ENCODE measurements at places on chromosomes 1 and 21.
A peak's percentile ranks its signal among the peaks of the same experiment; 100 is the strongest.

GRCh38 chr1:152182944-152183361 lies 23.9 kb upstream of the RPTN start:
- peak; percentile 65 for DNase-seq

DNA sequence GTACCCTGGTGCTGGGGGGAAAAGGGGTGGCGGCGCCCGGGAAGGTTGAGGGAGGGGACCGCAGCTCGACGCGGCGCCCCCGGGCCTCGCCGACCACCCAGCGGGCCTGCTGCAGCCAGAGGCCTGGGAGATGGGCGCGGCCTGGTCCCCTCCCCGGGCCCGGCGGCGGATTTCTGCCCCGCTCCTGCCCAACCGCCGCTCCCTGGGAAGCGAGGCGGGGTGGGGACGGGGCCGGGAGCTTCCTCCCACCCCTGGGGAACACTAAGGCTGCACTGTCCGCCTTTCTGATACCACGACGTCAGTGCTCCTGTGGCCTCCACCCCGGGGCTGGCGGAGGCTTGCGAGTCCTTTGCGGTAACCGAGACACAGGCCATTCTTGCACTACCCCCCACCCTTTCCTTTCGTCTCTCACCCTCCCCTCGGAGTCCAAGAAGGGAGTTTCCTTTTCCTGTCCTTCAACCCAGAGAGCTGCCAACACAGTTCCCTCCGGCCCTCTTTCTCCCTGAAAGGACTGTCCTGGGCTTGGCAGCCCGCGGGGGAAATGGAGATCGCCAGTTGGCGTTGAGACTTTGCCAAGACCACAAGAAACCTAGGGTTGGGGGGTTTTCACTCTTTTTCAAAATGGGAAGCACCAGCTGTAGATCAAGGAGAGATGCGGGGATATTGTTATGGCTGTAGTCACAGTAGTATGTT lies 742 bp downstream of the SH3GLB1 start:
- peak; percentile 57 for DNase-seq

- peak; percentile 66 for DNase-seq
These were observed 99.7 kb downstream of the NFIA start for GRCh38 chr1:61182049-61182448.

DNA sequence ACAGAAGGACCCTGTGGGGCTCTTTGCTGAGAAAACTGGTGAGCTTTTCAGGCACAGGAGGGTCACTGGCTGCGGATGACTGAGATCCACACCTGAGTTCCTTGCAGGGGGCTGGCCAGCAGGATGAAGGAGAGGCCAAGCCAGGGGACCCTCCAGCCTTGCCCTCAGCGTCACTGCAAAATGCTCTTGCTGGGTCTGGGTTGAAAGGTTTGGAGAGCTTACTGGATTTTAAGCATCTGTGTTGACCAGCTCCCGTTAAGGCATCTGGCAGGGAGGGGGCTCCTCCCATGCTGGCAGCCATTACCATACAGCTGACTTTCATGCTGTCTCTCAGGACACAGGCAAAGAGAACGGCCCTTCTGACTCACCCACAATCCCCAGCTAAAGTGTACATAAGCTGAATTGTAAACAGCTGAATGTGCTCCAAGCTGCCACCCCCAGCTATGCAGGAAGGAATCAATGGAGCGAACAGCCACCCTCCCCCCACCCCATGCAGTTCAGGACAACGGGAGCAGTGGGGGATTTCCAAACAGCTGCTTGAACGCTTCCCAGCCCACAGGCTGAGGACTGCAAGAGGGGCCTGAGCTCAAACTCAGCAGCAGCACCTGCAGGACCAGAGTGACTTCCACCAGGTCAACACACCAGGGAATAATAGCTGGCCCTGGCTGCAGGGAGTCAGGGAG lies 21.3 kb upstream of the A3GALT2 start:
- peak; percentile 97 for DNase-seq

GRCh38 chr1:206488466-206488865 lies 18.2 kb downstream of the IKBKE start:
- DNase-seq = no peak

DNA sequence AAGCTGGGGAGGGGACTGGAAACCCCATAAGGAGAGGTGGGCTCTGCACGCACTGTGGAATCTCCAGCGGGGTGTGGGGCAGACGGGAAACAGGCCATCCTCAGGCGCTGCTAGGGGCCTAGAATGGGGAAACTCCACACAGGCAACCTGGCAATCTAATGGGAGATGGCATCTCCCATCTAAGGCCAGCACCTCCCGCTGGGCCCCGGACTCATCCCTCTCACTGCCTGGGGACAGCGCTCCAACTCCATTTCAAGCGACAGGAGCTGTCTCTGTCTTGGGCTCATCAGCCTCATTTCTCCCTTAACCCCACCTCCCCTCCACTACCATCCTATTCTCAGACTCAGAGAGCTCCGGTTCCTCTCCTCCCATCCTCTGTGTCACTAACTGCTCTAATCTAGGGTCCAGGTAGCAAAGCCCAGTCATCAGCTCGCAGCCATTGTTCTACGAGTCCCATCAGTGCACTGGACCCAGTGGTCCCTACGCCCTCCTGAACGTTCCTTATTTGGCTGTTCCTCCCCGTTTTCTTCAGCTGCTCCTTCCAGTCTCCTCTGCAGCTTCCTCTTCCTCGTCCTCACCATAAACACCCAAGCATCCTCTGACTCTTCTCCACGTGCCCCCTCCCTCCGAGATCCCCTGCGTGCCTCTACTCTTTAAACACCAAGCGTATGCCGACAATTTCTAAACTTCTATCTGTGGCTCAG lies 93.4 kb upstream of the CASZ1 start:
- no peak for DNase-seq

- DNase-seq = peak; percentile 52
These were observed 16.9 kb downstream of the NPHP4 start for GRCh38 chr1:5975133-5975880.

GRCh38 chr21:33940881-33941245 lies 25.3 kb upstream of the ATP5PO start:
- peak; percentile 47 for DNase-seq

GRCh38 chr1:162091681-162092524 lies 22.4 kb downstream of the NOS1AP start:
- no peak for DNase-seq

GRCh38 chr1:36251794-36252481 lies 27.7 kb downstream of the THRAP3 start:
- DNase-seq = no peak

DNA sequence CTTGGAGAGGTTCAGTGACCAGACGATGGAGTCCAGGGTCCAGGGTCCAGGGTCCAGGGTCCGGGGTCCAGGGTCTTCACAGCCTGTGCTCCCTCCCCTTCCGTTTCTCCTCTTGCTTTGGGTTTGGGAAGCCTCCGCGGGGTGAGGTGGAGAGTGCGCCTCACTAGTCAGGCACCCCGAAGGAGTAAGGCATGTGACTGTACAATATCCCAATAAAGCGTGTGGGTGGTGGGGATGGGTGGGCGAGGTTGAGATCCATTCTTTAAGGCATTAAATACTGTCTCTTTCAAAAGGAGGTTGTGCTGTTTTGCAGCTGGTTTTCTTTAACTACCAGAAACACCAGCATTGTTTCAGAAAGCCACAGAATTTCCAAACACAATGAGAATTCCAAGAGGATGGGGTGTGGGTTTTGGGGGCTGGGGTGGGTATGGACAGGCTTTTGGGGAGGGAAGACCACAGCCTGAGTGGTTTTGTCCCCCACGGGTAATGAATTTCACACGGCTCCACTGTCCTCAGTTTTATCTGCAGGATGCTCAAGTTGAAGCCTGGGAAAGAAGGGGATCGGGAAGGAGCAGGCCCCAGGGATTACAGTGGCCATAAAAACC lies 65.7 kb downstream of the KIF26B start:
- DNase-seq = peak; percentile 16

GRCh38 chr1:183244466-183244865 lies 58.4 kb downstream of the LAMC2 start:
- DNase-seq = peak; percentile 94

- no peak for DNase-seq
These were observed 255.5 kb downstream of the CTH start for GRCh38 chr1:70666381-70667140.

- DNase-seq = no peak
These were observed 171.3 kb upstream of the USP24 start for GRCh38 chr1:55386456-55386855.

DNA sequence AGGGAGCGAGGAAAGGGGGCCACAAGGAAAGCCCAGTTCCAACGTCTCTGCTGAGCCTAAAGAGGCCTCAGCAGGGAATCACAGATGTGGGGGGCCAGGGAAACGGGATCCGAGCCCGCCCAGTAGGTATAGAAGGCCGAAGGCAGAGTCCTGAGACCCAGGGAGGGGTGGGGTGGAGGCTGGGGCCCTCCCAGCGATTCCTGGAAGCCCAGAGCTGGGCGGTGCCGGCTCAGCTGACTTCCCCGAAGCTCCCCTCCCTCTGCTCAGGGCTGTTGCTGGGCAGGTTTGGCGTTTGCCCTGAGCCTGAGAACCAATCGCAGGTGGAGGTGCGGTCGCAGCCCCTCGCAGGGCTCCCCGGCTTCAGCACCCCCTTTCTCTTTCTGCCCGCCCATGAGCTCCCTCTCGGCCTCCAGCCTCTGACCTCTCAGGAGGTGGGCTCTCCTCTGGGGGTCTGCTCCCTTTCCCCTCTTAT lies 12.8 kb downstream of the ADAMTSL4 start:
- peak; percentile 93 for DNase-seq

DNA sequence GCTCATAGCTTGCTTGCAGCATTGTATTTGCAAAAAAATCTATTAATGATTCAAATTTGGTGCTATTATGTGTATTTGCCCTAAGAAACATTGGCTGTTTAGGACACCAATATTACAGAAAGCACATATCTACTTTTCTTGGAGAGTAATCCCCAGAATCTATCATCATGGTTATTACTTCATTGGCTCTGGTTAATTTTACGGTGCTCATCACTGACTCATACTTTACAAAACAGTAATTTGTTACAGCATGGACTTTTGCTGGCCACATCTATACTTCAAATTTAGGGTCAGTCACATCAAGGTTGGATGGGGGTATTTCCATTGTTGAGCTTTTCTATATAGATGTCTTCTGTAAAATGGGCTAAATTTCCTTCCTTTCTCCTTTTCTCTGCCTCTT lies 45.7 kb downstream of the SH3GLB1 start:
- no peak for DNase-seq

- peak; percentile 13 for DNase-seq
These were observed 91.9 kb downstream of the KCNT2 start for GRCh38 chr1:196516373-196516772.

- no peak for DNase-seq
These were observed 15.7 kb upstream of the NRIP1 start for GRCh38 chr21:15080526-15080925.

- peak; percentile 5 for DNase-seq
These were observed 108.0 kb downstream of the TNNI3K start for GRCh38 chr1:74343216-74343615.

DNA sequence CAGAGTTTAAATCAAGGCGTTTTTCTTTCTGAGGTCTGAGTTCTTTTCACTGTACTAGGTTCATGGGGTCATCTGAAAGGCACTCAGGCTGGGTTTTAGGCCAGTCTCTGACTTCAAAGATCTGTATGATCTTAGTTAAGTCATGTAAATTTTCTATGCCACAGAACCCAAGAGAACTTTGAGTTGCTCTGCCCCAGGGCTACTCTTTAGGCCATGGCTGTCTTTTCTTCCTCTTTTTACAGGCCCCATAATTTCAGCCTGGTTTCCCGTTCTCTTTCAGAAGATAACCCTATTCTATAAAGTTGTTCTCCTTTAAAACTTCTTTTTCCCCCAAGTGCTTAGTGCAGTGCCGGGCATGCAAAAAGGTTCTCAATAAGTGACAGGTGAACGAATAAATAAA lies 26.1 kb downstream of the METTL13 start:
- no peak for DNase-seq

DNA sequence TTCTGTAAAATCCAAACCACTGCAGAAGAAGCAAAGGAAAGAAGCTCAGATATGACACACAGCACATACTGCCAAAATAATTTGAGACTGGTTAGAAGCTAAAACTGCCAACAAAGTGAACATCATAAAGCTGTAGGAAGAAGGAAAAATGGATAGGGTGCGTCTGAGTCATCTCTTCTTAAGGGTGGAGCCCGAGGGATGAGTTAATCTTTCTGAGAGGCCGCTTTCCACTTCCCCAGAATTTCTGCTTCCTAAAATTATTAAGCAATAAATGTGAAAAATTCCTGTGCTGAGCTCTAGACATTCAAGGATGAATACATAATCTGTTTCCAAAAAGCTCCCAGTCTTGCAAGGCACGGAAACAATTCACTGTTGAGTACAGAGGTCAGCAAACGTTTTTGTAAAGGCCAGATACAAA lies 20.1 kb downstream of the PPT1 start:
- DNase-seq = peak; percentile 84

- DNase-seq = no peak
These were observed 13.0 kb downstream of the INAVA start for GRCh38 chr1:200907611-200908097.

DNA sequence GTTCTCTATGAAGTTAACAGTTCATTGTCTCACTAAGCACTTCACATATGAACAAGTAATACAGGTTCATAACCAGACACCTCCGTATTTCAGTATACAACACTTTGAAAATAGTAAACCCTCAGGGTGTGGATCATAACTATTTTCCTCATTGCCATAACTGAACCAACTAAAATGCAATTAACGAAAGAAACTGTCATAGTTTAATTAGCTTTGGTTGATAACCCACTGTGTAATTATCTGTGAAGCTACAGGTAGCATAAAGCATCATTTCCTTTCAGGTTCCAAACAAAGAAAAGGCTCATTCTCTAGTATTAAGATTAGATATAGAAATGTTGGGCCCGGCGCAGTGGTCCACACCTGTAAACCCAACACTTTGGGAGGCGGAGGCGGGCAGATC lies 58.5 kb downstream of the EIF4G3 start:
- DNase-seq = no peak

DNA sequence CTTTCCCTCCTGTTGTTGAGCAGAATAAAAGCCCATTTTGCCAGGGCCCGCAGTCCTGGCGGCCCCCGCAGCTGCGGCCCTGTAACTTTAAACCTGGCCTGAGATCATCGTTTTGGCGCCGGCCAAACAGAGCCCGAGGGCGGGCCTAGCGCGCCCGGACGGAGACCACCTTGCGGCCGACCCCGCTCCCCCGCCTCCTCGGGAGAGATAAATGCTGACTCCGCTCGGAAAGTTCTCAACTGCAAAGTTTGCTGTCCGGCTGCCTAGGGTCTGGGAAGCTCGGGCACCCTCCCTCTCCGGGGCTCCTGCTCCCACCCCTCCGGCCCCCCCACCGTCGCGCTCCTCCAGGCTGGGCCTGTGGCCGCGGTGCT lies at the start of gene PDPN:
Gene PDPN, plus strand, starts transcription at position 238 of the 371 bp plus-strand sequence. CDS start 202 bp downstream, outside the sequence.
- DNase-seq = no peak

- no peak for DNase-seq
These were observed 234.9 kb downstream of the RHOU start for GRCh38 chr1:228969953-228970800.

GRCh38 chr1:47752559-47752958 lies 244.6 kb downstream of the TRABD2B start:
- no peak for DNase-seq

GRCh38 chr1:159554261-159554660 lies 18.5 kb upstream of the OR10J5 start:
- no peak for DNase-seq

DNA sequence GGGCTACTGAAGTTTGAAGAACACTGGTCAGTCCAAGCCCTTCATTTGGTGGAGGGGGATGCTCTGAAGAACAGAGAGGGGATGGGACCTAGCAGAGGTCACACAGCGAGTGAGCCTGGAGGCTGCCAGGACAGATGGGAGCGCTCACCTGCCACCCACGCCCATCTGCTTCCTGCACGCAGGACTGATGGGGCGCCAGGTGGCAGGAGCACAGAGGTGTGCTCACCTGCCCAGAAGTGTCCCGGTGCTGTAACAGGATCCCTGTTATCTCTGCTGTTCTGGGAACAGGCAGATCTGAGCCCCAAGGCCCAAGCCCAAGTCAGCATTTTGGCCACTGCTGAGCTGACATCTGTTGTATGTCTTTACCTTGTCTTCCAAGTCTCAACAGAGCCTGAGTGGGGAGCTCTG lies 40.5 kb downstream of the EPHB2 start:
- DNase-seq = no peak

GRCh38 chr1:40971966-40972365 lies 7.5 kb upstream of the CTPS1 start:
- no peak for DNase-seq

Data from fibroblast of skin of right quadriceps (primary cell).